ENCODE measurements at places on chromosomes 11 and 22.

DNA sequence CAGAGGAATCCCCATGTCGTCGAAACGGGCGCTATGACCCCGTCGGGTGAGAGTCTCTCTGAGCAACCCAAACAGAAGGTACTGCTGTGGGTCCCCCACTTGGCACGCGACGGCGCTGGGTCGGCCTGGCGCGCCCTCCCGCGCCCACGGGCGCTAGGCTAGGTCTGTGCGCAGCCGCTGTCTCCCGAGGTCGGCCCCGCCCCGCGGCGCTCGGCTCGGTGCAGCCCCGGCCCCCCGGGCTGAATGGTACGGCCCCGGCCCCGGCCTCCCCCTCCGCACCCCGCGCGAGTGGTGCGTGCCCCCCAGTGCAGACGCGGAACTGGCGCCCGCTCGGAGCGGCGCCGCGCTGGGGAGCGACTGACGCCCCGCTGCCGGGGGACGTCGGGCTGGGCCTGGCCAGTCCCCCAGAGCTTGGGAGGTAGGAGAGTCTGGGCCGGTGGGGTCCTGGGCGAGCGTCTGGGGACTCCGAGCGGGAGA, at the start of gene MADD:
Gene MADD, plus strand, starts transcription at position 305 of the 477 bp plus-strand sequence.
- peak; percentile 91 for DNase-seq

DNA sequence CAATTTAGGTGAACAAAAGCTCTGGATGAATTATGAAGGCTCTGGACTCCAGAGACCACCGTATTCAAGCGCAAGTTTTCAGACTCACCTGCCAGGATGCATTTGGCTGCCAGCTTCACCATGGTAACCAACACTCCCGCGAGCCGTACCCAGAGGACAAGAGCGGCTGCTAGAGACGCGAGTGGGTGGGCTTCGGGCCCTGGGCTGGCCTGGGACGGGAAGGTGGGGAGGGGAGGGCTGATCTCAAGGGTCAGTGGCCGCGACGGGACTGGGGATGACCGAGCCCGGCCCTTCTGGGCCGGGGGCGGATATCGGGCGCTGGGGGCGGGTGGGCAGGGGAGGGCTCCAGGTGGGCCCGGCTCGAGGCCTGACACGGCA, 344 bp downstream of the IFT27 start:
- DNase-seq = peak; percentile 33

- DNase-seq = no peak
Observed at GRCh38 chr11:114262681-114263512, 33.3 kb upstream of the NNMT start.

DNA sequence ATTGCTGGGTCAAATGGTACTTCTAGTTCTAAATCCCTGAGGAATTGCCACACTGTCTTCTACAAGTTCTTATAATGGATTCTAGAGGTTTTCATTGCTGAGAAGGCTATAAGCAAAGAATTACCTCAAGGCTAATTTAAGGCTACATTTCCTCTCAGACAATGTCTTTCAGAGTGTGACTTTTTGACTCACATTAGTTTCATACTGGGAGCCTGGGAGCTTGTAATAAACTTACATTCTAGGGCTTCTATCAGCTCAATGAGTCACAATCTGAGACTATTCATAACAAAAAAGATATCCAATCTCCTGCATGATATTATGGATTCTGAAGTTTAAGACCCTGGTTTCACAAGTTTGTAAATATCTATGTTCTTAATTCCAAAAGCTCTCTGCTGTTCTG, 408.7 kb downstream of the LRRC4C start:
- DNase-seq = no peak

DNA sequence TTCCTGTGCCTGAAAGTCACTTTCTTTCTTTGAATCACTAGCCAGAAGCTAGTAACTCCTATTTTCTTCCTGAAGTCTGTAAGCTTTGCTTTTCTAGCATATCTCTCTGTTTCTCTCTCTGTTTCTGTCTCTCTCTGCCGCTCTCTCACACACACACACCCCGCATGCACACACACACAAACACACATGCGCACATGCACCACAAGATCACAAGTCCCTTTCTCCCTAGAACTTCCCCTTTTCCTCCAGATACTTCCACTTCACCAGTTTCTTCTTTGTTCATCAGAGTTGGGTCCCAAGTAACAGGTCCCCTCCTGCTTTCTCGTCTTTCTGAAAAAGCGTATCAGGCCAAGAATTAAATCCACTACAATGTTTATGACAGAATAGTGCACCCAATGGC, 148.5 kb upstream of the HSD17B12 start:
- no peak for DNase-seq

- no peak for DNase-seq
Observed at GRCh38 chr22:19824212-19824925, 30.3 kb downstream of the GNB1L start.

- no peak for DNase-seq
Observed at GRCh38 chr22:45673482-45674175, 2.0 kb downstream of the ATXN10 start.

DNA sequence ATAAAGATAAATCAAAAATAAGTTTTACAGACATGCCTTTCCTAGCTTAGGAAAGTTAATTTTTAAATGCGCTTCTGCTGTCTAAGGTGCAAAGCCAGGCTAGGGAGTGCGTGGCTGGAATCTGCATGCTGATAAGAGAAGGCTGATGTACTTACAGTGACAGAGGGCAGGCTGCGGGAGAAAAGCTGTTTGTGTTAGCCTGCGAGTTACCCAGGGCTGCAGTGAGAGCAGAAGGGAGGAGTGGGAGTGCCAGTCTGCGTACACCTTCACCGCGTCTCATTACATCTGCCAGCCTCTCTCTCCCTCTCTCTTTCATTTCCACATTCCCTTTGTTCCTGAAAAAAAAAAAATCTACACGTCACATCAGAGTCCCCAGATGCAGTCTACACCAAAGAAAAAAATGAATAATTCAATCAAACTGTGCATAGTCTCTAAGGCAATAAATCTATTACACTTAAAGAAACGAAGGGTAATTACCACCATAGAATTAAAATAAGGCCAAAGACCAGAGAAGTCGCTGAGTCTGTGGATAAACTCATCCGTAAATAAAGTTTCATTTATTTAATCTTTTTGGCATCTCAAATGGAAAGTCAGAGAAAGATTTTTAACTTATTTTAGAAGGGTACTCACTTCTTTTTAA, 126.4 kb upstream of the C11orf58 start:
- DNase-seq = no peak

- no peak for DNase-seq
Observed at GRCh38 chr11:27297616-27298015, 65.4 kb downstream of the CCDC34 start.

DNA sequence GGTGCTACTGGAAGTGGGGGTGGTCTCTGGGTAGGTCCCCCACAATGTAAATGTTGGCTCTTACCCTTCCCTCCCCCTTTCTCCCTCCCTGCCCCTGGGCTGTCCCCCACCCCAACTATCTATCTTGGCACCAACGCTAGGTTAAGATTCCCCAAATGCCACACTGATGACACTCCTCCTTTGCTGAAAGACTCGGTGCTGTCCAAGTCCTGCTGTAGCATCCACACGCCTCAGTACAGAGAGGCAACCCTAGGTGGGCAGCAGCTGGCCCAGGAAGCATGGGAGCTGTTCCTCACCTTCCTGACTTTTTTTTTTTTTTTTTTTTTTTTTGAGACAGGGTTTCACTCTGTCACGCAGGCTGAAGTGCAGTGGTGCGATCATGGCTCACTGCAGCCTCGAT, 3.4 kb upstream of the KCTD17 start:
- DNase-seq = no peak

- DNase-seq = no peak
Observed at GRCh38 chr11:112864672-112865071, 96.5 kb upstream of the NCAM1 start.

DNA sequence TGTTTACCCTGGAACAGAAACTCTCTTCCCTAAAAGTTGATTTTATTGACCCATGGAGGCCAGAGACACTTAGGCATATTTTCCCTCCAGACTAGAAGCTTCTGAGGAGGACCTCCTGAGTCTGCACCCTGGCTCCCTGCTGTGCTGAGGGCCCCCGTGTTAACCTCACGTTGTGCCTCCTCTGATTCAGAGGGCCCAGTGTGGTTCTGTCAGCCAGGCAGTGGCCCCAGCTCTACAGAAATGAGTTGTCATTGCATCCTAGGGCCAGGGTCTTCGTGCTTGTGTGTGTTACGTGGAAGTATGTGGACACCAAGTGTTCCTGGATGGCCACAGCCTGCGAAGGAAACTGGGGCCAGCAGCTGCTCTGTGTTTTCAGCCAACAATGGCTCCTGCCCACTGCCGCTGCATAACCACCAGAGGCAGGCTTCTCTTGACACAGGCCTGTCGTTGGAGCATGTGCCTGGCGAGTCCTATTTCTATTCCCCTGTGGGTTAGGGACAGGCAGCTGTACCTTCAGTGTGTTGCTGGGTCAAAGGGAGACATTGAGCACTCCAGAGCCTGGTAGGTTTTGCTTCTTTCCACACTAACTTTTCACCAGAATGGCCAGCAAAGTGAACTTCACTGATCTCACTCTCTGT, 44.5 kb downstream of the MED15 start:
- peak; percentile 70 for DNase-seq

GRCh38 chr11:9688716-9689511, 25.0 kb downstream of the SWAP70 start:
- DNase-seq = no peak

DNA sequence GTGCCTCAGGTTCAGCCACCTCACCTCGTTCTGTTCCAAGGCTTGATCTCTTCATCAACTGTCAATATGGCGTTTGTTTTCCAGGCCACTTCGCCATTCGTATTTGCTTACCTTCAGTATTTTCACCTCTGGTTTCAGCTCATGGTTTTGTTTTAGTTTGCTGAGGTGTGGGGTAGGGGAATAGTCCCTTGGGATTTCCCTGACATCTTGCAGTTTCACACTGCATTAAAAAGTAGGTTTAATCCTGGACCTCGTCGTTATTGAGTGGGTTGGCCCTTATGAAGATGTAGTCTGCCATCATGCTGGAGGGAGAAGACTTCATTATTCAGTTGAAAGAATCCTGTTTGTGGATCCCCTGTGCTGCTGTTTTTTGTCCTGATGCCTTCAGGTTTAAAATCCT, 46.0 kb downstream of the C11orf91 start:
- DNase-seq = no peak

GRCh38 chr11:72586321-72587090, 87.7 kb downstream of the PDE2A start:
- DNase-seq = no peak

DNA sequence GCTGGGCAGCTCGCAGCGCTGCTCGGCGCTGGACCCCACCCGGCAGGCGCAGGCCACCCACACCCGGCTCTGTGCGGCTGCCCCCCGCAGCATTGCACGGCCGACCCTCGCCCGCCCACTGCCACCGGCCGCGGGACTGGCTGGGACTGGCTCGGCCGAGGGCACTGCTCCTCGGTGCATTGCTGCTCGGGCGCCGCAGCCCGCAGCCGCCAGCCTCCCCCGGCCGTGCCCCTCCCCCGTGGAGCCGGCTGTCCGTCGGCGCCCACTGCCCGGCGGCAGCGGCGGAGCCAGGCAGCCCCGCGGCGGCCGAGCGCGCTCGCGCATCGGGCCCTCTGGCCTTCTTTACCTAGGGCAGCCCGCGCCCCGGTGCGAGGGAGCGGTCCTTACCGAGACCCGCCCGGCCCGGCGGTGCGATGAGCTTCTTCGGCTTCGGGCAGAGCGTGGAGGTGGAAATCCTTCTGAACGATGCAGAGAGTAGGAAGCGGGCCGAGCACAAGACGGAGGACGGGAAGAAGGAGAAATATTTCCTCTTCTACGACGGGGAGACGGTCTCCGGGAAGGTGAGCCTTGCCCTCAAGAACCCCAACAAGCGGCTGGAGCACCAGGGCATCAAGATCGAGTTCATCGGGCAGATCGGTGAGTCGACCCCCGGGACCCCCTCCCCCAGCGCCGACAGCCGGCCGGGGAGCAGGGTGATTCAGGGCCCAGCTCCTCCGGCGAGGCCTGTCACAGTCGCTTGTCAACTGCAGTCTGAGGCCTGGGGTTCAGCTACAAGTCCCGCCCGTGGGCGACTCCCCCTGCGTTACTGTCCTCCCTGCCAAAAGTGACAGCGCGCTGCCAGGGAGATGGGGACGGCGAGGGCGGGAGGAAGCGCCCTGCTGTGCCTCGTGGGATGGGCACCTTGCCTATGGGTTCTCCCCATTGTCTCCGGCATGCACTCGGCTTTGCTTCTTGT, 516 bp downstream of the VPS26B start:
- DNase-seq = peak; percentile 71

- DNase-seq = no peak
Observed at GRCh38 chr11:76237914-76238313, 31.6 kb upstream of the WNT11 start.

DNA sequence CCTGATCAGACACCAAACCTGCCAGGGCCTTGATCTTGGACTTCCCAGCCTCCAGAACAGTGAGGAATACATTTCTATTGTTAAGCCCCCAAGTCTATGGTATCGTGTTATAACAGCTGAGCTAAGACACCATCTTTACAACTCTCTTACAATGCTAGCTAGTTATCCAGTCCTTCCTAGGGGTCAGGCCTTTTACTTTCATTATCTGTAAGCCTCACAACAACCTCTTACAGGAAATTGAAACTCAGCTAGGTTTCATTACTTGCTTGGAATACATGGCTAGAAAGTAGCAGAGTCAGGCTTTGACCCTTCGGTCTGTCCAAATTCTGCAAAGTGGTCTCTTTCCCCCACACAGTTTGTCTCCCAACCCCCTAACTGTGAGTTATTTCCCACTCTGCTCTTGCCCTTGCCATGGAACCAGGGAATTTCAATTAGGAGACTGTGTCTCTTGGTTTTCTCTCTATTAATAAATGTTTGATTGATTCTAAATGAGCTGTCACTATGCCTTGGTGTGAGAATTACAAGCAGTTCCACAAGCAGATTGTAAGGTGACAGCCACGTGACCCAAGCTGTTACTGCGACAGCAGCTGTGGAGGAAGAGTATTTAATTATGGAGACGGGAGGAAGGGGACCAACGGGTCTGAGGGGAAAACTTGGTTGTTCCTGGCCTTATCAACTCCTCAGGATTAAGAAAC, 38.4 kb upstream of the CLMP start:
- DNase-seq = no peak

DNA sequence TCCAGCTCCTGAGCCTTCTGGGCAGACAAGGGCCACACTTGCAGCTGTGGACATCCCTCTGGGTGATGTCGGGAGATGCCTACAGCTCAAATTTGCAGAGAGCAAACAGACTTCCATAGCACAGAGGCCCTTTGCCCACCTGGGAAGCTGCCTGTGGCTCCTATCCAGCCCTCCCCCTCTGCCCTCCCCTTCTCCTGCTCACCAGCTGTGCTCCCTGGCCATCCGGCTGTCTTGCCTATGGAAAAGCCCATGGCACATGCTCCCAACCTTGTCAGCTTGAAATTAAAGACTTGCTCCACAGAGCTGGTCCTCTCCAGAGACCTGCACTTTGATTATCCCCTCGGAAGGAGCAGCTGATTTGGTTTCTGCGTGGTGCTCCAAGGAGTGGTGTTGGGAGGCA, 118.9 kb upstream of the NECTIN1 start:
- no peak for DNase-seq

- DNase-seq = no peak
Observed at GRCh38 chr11:93059117-93059957, 89.9 kb downstream of the MTNR1B start.

GRCh38 chr22:36347094-36347493, 40.7 kb downstream of the MYH9 start:
- DNase-seq = no peak

DNA sequence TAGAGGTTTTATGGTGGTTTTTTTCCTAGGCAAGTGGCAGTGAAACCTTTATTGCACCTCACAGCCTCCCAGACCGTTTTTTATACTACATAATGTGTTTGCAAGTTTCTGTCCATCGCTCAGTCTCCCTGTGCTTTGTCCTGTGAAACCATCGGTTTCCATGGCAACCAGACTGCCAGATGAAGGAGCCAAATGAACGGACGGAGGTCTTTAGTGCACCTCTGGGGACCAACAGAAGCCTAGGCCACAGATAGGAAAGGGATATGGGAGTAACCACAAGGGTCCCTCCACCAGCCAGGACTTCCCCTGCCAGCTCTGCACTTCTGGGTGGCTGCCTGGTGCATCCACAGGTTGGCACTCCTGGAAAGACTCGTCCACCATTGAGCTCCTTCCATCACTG, 165.0 kb downstream of the CHST1 start:
- no peak for DNase-seq
